Stimulated activated CD4-positive, alpha-beta T cell treated with anti-CD3 and anti-CD28 coated beads, Interleukin-4, amount 100 ng/mL, for 4 hours (primary cell): ENCODE measurements at places on chromosomes 7 and 10.

DNA sequence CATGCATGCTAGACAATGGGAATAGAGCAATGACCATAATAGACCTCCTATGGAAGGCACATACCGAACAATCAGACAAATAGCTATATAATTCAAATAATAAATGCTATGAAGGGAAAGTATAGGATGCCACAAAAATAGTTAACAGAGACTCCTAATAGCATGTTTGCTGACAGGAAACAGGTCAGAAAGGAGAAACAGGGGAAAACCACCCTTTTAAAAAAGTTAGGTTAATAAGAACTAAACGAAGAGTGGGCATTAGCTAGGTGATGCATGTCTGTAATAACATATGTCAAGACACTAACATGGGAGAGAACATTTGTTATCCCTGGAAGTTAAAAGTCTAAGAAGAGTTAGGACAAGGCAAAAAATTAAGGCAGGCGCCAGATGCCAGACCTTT lies 58.9 kb downstream of the ABI1 start:
- no peak for DNase-seq

DNA sequence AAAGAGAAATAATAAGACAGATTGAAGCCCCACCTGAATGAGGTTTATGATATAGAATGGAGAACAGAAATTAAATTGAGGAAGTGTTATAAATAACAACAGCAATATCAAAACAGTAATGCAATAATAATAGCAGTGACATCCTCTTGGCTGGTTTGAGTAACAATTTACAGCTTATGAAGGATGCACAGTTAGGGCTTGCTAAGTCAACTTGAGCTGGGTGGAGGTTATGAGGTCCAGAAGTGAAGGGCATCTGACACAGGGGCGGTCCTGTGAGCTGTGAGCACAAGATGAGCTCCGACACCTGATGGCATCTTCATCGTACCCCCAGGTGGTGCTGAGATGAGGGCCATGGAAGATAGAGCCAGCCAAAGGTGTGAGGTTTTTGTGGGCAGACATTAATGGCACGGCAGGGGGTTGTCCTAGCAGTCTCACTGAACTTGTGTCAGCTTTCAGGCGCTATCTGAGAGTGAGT lies 30.5 kb downstream of the ARHGAP22 start:
- DNase-seq = no peak

- no peak for DNase-seq
Measured at GRCh38 chr10:79055100-79055782, 13.5 kb upstream of the ZMIZ1 start.

GRCh38 chr10:119543814-119544642 lies 1.5 kb upstream of the RGS10 start:
- DNase-seq = no peak

GRCh38 chr7:149669121-149669818 lies 104.1 kb downstream of the ZNF467 start:
- DNase-seq = no peak

GRCh38 chr10:65194555-65194954 lies 1673.4 kb downstream of the REEP3 start:
- no peak for DNase-seq

DNA sequence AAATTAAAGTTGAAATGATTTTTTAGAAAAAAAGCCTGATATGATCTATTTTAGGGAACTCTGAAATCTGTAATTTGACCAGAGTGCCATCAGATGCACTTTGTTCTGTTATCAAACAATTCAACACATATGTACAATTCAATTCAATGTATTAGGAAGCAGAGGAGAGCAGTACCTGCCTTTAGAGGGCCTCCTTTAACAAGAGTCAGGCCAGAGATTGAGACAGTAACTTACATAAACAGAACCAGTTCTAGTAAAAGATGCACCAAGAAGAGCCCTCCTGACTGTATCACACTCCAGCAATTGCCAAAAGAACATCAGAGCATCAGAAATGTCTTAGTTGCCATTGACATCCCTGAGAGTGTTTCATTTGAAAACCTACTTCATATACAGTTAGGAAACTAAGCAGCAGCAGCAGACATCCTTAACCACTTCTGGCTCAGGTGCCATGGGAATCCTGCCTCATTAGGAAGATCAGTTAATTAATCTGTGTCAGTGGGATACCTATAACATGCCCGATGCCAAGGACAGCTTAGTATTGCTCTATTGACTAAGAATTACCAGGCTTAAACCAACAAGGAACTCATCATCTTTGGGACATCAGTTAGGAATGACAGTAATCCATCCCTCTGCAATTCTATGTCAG lies 1222.6 kb upstream of the LRRN3 start:
- DNase-seq = no peak
